ENCODE measurements at places on chromosomes 12 and 14.

GRCh38 chr12:54220092-54220557, 31.3 kb upstream of the SMUG1 start:
- DNase-seq = peak; percentile 72

DNA sequence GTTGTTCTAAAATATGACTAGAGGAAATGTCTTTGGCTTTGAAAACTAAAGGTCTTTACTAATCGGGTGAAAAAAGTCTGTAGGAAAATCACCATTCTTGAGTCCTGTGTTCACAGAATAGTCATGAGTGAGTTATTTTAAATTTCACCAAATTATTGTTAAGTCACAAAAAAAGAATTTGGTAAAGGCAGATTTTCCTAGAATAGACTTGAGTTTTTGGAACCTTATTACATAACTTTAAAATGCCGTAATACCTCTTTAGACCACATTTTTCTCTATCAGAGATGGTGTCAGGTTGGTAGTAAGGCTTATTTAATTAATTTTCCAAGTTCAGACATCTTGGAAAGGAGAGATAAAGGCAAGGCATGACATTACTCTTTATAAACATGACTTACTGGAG, 184.7 kb upstream of the GARIN2 start:
- no peak for DNase-seq

DNA sequence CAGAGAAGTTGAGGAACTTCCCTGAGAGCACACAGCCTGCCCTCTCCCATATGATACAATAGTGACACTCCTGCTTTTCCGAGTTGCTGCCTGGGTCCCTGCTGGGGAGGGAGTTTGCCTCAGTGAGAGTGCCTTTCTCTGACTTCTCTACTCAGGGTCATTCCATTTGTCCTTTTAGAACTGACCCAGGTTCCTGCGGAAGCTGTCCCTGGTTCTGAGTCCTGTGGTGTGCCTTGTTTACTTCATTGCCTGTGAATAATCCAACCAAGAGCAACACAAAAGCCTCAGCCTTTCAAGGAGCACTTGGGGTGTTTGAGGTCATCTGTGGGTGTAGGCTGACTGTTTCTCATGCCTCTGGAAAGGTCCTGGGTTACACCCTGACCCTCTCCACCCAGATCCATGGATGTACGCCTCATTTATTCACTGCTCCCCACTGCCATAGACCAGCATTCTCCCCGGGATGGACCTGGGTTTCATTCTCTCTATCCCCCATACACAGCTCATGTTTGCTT, 13.6 kb downstream of the SERPINA1 start:
- DNase-seq = no peak

DNA sequence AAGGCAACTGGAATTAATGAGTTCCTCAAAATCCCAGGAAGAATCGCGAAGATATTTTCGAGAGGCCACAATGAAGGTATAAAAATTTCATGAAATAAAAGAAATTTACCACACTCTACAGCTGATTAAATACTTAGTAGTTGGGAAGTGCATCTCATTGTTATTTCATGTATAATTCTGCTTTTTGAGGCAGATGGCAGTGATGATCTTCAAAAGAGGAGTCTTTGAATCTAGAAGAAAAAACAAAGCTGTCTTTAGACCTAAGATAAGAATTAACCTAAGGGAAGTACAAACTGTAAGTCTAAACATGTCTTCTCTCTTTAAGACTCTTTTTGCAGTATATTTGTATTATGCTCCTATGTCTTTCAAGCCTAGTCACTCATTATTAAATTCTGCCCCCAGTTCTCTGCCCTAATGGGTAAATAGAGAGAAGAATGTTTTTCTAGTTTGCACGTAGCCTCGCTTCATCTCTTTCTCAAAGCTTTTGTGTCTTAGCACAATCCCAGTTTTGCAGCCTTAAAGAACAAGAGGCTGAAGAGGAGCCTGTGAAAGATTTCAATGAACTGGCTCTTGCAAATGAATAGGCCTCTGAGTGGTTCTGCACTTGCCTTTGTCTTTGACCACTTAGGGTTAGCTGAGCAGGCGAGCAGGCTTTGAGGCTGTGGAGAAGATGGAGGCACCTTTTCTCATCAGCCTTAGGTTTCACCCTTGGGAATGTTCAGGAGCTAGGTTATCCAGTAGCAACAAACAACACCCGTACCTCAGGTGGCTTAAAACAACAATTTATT, 32.7 kb downstream of the CFAP54 start:
- DNase-seq = no peak

DNA sequence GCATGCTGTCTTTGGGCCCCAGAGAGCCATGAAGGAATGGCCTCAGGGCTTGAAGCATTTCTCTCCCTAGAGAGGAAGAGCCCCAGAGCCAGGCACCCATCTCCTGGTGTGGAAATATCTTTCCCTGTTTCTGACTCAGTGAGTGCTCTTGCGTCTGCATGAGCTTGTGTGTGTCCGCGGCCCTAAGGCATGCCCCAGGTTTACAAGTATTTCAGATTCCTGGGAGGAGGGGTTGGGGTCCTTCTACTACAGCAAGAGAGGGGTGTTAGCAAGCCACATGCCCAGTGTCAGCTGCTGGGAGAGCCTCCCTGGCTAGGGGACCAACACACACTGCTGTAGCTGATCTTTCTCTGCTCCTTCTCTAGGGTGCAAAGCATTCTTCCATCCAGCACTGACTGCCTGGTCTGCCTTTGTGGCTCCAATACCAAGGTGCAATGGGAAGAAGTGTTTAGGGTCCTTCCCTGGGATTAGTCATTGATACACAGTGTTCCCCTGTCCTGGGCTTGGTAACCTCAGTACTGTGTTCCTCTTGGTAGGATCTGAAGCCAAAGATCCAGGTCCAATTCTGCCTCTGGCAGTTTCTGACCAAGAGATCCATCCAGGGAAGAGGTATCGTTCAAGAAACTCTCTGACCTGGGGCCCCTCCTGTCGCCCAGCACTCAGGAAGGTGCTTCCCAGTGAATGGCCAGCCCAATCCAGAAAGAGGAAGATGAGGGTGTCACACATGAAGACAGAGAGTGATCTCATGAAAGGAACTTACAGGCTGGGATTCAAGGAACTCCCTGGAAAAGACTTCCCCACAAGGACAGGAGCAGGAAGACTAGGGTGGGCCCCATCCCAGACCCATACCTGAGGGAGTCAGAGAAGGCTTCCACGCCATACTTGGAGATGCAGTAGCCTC, 3.1 kb downstream of the RDH16 start:
- no peak for DNase-seq

GRCh38 chr12:81084811-81085350, 7.0 kb downstream of the ACSS3 start:
- DNase-seq = no peak

DNA sequence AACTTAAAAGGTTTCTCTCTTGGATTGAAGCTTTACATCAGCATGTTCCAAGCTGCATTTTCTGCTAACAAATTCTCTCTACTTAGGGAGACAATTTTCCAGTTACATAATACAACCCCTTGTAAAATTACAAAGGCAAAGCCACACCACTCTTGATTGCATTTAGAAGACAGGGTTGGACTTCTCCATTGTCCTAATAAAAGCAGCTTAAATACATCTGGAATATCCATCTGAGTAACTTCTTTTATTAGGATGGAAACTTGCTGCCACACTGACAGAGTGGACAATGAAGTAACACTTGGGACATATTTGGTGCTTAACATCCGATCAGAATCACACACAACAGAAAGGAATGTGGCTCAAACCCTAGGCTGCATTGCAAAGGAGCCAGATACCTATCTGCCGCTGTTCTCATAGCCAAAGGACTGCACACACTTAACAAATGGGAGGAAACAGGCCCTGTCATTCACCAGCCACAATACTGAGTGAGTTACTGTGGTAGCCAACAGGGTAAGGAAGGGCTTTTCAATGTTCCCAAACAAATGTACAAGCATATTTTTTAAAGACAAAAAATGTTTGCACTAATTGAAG, 157.2 kb downstream of the PAX9 start:
- DNase-seq = no peak

DNA sequence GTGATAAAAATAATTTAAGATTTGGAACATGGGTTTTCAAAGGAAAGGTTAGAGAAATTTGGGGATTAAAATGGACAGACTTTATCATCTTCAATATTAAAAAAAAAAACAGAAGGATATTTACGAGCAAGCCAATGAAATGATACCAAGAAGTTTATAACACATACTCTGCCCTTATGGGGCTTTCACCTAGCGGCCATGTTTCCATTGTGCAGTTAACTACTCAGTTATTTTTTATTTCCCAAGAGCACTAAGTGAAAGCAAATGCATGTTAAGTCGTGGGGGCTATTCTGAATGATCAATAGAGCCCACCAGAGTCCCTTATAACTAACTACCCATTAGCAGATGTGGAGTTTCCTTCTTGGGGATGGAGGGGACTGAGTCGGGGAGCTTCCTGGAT, 53.9 kb downstream of the ETV6 start:
- no peak for DNase-seq

DNA sequence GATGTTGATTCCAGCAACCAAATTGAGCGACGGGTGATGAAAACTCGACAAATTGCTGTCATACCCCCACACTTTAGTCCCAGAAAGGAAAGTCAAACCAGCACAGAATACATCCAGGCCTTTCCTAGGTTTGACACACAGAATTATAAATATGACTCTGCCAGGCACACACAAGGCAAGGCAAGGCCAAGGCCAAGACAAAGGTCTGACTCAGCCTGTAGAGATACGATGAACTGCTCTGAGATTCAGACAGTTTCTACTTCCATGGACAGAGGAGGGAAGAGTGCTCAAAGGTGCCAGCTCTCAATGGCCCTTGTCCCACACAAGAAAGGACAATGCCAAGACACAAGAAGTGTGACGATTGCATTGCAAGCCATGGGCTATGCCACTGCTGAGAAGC, 880.2 kb upstream of the TMEM132C start:
- DNase-seq = no peak

DNA sequence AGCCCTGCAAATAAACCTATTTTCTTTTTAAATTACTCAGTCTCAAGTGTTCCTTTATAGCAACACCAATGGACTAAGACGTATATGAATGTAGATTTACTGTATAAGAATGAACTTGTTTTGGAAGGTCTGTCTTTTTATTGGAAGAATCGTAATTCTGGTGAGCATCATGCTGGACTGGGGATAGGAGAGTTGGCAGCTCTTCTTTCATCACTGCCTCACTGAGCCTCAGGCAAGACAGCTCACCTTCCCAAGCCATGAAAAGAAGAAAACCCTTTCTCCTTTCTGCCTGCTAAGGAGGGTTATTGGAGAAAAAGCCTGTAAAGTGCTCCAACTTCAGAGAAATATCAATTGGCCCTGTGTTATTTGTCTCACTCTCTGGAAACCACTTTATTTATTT, 9.1 kb upstream of the RNF34 start:
- DNase-seq = no peak

DNA sequence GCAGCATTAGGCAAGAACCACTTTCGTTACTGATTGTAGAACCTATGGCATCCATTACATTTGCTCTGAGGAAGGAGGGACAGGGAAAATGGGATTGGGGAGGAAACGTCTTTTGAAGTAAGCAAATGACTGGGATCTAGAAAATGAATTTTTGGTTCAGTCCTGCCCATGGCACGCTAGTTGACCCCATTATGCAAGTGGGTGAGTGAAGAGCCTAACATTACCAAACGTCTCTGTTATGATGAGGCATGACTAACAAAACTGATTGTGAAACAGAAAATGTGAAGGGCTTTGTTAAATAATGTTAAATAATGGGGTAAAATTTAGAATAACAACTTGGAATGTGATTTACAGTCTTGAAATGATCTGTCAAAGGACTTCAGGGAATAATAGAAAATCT, 38.9 kb downstream of the CPSF2 start:
- no peak for DNase-seq

DNA sequence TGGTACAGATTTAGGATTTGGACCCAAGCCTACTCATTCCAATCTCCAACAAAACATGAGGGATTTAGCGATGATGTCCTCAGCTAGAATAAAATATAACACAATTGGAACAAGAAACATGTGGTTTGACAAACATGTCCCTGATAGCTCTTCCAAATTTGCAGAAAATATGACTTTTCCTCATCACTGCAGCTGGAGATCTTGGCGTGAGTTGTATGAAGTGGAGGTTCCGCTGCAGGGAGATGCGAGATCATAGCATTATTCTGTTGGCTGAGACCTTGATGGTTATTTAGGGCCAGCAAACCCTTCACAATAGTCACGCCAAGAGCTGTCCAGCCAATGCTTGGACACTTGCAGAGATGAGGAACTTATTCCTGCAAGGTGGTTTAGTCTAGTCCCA, 413.4 kb upstream of the TBX3 start:
- no peak for DNase-seq

GRCh38 chr14:80477388-80478160, 266.3 kb upstream of the DIO2 start:
- DNase-seq = no peak

GRCh38 chr14:31895646-31896045, 181.5 kb upstream of the ARHGAP5 start:
- no peak for DNase-seq

DNA sequence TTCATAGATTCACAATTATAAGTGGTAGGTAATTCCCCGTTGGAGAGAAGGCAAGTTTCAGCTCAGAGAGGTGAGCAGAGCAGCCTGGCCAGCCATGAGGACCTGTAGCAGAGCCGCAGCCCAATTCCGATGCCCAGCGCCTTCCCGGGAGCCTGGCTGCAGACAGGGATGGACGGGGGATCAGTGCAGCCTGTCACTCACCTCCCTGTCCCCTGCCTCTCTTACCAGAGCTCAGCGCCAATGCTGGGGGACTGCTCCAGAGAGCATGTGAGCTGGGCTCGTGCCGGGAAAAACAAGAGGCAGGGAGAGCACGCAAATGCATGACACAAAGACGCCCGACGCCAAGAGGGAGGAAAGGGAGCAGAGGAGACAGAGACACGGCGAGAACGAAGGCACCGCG, 231.9 kb downstream of the BCL11B start:
- DNase-seq = peak; percentile 61

DNA sequence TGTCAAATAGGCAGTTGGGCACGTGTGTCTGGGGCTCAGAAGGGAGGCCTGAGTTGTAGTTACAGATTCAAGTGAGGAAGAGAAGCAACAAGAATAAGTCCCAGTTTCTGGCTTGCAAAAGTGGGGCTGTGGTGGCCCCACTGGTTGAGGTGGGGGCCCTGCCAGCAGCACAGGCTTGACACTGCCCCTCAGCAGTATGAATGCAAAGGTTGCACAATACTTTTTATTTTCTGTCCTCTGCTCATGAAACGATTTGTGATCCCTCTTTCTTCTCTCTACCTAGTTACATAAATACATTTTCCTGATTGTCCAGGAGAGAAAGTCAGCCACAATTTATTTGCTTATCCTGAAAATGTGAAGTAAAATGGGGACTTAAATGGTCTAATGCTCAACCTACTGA, 577.8 kb downstream of the AACS start:
- DNase-seq = no peak

- no peak for DNase-seq
These were observed 24.8 kb upstream of the PKP2 start for GRCh38 chr12:32921397-32921796.

GRCh38 chr14:36315159-36315853, 5.1 kb downstream of the MBIP start:
- no peak for DNase-seq
